ENCODE measurements at places on chromosomes 1 and 21.
A peak's percentile ranks its signal among the peaks of the same experiment; 100 is the strongest.

GRCh38 chr1:182244451-182244850 is 147.1 kb downstream of the GLUL start:
- DNase-seq, result no peak

- no peak for DNase-seq
These were observed 13.5 kb downstream of the TMEM201 start for GRCh38 chr1:9601942-9602793.

DNA sequence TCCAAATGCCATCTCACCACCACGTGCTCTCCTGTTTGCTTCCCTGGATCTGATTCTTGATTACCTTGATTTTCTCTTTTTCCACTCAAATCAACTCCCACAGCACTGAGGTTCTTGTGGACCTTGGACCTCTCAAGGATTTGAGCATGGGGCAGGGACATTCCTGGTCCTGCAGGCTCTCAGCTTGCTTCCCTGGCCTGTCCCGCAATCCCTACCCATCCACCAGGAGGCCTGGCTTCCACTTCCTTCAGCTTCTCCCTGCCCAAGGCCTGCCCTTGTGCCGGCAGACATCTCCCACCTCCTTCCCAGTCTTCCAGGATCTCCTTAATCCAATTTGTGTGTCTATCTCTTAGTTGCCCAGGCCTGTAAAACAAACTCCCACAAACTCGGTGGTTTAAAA is 21.6 kb downstream of the PLA2G2A start:
- no peak for DNase-seq

DNA sequence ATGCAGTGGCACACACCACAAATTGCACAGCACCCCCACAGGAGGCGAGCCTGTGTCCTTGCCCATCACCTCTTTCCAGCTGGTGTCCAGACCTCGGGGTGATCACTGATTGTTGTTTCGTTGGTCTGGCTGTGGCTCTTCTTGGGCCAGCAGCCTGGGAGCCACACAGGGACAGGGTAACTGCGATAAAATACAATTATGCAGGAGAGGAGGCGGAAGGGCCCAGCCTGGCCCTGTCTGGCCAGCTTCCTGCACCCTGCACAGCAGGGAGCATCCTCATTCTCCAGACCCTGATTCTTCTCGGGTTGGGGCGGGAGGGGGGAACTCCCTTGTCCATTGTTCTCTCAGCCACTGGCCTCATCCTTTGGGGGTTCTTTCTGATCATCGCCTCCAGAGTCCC is 83.6 kb downstream of the ADARB1 start:
- no peak for DNase-seq

GRCh38 chr1:89274411-89274857 is 1.8 kb upstream of the GBP5 start:
- DNase-seq, result no peak

DNA sequence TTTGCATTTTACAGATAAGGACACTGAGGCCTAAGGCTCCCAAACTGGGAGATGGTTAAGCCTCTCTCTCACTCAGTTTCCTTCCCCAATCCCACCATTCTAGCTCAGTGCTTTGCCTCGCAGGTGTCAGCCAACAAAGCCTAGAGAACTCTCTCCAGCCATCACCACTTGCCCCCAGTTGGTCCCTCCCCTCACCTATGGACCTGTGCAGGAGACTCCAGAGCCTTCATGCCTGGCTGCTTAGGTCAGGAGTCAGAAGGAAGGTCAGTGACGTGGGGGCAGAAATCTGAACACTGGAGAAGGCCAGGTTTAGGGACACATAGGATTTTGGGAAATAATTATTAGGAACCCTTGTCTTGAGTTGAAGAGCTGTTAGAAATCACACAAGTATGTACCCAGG is 295.3 kb downstream of the PTPRU start:
- DNase-seq, result no peak

GRCh38 chr1:221753828-221754188 is 11.9 kb upstream of the DUSP10 start:
- DNase-seq, result no peak

DNA sequence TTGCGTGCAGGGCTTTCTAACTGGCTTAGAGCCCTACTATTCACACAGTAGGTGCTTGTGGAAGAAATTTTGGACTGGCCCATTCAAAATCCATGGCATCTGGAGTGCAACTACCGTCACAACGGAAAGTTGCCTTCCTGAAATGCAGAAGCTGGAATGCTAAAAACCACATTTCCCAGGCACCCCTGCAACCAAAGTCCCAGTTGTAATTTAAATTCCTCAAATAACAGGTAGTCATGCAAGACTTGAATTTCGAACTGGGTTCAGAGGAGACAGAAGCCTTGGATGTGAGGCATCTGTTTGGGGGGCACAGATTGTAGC is 186.7 kb downstream of the TOMM20 start:
- DNase-seq, result no peak

DNA sequence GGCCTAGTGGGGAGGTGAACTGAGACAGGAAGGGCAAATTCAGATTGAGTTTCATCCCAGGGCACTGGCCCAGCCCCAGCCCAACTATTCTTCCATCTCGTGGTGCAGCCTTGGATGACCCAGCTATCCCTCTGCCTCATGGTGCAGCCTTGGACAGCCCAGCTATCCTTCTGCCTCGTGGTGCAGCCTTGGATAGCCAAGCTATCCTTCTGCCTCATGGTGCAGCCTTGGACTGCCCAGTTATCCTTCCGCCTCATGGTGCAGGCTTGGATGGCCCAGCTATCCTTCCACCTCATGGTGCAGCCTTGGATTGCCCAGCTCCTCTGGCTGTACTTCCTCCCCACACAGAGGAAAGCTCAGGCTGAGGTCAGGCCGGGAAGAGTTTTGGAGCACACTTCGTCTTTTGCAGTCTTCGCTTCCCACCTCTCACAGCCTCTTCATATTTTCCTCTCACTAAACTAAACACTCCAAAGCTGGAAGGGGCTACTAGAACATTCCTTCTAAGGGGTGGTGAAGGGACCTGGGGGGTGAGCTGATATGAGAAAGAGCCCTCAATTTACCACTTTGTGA is 69.8 kb upstream of the TTC34 start:
- DNase-seq, result no peak

GRCh38 chr1:159965263-159965662 is 11.2 kb upstream of the SLAMF9 start:
- no peak for DNase-seq

DNA sequence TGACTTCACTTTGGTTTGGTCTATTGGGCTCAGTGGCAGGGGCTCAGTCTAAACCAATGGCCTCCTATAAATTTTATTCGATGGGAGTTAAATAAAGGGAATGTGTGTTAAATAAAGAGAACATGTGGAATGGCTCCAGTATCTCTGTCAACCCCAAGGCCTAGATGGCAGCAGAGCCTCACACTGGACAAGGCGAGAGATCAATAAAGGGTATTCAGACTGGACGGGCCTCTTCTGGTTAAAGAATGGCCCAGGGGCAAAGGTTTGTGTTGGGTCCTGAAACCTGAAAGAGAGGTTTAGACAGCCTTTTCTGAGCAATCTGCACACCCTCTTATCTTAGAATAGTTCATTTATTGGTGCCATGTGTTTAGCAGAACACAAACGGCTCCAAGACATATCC is 34.7 kb downstream of the SH3BP5L start:
- DNase-seq, result no peak

GRCh38 chr1:184158896-184159681 is 107.6 kb downstream of the TSEN15 start:
- DNase-seq, result no peak

DNA sequence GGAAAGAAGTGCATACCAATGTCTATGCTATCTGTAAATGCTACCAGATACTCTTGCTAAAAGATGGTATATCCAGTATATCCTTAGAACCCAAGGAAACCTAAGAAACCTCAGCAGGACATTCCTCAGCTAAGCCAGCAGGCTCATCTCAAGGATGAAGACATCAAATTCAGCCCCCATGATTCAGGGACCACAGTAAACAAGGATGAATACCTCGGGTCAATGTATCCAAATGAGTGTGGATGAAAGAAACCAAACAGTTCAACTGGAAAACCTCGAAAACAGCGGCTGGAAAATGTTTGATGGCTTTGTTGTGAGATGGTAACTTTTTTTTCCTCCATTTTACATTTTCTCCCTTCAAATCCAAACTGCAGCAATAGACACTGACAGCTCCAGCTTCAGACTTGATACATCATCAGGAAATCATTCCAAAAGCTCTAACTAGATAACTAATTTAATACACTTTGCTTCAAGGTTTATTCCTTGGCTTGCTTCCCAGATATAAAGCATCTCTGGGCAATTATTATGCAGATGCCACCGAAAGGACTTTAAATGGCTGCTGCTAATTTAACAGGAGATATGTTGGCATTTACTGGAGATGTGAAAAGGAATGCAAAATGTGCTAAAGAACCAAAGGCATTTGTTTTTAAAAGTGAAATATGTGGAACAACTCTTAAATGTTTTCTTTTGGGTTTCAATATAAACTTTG is 73.6 kb downstream of the SMYD2 start:
- DNase-seq, result no peak

DNA sequence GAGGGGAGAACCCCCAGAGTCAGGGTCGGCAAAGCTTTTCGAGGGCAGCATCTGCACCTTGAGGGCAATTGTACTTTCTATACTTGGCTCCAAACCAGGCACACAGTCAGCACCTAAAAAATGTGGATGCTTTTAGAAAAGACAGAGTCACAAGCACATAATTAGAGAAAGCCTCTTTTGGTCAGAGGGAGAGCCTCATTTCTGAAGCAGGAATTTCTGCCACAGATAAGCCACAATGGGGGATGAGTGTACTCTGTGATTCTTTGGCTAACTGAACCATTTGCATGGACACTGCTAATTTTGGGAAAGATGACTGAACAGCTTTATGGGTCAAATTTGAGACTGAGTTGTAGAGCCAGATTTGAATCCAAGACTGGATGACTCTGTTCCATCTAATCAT is 635.7 kb downstream of the KIF26B start:
- DNase-seq, result no peak

GRCh38 chr1:158930504-158930903 is 848 bp upstream of the PYHIN1 start:
- DNase-seq, result peak; percentile 32

DNA sequence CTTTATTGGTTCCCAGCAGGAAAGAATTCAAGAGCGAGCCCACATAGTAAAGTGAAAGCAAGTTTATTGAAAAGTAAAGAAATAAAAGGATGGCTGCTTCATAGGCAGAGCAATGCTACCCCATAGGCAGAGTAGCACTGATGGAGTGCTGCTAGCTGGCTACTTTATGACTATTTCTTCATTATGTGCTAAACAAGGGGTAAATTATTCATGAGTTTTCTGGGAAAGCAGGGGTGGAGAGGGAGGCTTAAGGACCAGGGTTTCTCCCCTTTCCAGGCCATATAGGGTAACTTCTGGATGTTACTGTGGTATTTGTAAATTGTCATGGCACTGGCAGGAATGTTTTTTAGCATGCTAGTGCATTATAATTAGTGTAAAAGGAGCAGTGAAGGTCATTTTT is 1271.4 kb downstream of the KCNT2 start:
- no peak for DNase-seq

GRCh38 chr1:227766015-227766634 is 30.9 kb downstream of the SNAP47 start:
- DNase-seq, result peak; percentile 69

- DNase-seq, result no peak
These were observed 8.1 kb downstream of the COL8A2 start for GRCh38 chr1:36116901-36117300.

GRCh38 chr1:9699361-9699760 is 47.8 kb downstream of the PIK3CD start:
- DNase-seq, result no peak

GRCh38 chr1:115669886-115670285 is 28.1 kb downstream of the VANGL1 start:
- no peak for DNase-seq

- DNase-seq, result no peak
These were observed 13.0 kb downstream of the ADGRL2 start for GRCh38 chr1:81813691-81814090.

GRCh38 chr1:243554686-243555085 is 295.4 kb downstream of the AKT3 start:
- DNase-seq, result no peak

- no peak for DNase-seq
These were observed 14.3 kb upstream of the BLACAT1 start for GRCh38 chr1:205470131-205470530.

Measured in stimulated activated CD8-positive, alpha-beta memory T cell treated with anti-CD3 and anti-CD28 coated beads, Interleukin-4, amount 100 ng/mL, for 4 hours (primary cell).